Cardiac septum (tissue), 1 donor: ENCODE measurements at places on chromosomes 1 and 21. TPM values are rescaled to one million over a fixed set of nuclear protein-coding genes. Genes with fewer than 3 reads are reported as not detected.

DNA sequence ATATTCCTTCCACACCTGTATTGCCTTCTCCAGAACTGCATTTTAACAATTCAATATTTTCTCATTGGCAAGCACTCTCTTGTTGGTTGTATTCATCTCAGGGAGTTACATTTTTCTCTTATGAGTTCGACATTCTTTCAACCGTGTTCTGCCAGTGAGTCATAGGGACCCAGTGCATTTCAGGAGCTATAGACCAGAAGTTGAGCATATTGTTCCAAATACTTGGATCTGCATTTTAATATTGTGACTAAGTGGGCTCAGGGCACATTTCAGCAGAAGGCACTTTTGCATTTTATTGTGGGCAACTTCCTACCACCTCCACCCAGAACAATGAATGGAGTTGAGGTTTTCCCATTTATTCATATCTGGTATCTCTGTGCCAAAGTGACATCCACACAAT, 132.8 kb downstream of the TNFSF18 start:
- DNase-seq, result no peak

- no peak for DNase-seq
These were observed 11.5 kb downstream of the YBEY start for GRCh38 chr21:46297338-46298271.

- DNase-seq, result no peak
These were observed 106.8 kb downstream of the ESRRG start for GRCh38 chr1:216616425-216616824.

DNA sequence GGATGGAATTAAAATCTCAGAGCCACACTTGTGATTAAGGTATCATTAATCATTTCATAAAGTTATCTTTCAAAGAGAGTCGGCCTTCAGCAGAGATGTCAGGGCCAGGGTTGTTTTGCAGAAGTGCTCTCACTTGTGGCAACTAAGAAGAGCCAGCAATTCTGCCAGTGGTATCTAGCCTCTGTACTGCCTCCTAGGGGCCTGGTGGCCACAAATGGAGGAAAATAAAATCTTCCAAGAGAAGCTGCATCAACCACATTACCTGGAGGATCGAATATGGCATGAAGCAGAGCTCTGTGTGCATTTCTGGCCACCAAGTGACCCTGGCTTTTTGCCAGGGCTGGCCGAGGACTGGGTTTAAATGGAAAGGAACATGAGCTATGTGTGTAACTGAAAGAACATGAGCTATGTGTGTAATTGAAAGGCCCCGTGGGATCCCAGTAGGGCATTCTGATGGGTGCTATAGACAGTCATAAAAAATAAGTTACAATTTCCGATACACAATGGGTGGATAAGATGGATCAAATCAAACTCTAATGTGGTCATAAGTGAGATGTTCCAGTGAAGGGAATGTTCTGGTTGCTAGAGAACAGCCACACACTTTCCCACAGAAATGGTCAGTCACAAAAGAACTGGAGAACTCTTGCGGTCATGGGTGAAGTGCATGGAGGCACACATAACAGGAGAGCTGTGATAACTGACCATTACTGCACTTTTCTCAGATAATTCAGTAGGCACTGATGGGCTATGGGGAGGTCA, 335.8 kb downstream of the CAMTA1 start:
- DNase-seq, result no peak

DNA sequence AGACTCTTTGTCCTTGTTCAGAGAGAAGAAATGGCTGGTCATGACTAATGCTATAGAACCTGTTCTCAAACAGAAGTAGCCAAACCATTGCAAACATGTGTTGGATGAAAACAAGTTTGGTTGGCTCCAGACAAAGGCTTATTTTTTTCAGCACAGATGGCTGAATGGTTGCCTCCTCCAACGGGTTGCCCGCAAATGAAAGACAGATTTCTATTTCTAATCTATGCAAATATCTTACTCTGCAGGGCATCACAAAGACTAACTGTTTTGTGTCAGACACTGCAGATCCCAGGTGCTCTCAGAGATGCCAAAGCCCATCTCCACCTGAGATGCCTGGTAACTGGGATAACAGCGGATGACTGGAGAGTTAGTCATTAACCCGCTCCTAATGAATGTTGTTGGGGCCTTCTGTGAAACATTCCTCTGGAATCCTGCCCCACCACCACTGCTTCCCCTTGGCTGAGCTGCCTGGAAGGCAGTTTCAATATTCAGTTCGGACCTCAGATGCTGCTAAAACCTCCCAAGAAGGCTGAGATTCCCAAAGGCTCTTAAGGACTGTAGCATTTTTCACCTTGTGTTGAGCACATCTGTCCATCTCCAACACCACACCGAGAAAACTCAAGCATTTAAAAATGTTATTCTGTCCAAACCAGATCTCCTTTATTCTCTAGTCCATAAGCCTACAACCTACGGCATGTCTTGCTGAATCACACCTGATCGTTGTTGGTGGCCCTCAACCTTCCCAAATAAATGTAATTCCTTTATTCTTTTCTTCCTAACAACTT, 104.4 kb downstream of the PTPN14 start:
- DNase-seq, result no peak

DNA sequence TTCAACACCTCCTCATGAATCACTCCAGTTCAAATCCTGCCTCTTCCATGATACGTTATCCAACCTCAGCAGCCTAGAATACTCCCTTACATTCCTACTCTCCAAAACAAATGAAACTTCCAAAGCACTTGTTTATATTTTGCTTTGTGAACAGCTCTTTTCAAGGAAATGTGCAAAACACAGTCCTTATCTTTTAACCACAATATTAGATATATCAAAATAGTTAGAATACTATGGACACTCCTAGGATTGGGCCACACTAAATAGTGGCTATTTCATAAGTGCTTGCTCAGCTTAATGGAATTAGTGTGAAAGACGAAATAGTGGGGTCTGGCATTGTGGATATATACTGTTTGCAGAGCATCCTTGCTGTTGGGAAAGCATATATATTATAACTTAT, 173.5 kb downstream of the ZC3H11B start:
- no peak for DNase-seq

DNA sequence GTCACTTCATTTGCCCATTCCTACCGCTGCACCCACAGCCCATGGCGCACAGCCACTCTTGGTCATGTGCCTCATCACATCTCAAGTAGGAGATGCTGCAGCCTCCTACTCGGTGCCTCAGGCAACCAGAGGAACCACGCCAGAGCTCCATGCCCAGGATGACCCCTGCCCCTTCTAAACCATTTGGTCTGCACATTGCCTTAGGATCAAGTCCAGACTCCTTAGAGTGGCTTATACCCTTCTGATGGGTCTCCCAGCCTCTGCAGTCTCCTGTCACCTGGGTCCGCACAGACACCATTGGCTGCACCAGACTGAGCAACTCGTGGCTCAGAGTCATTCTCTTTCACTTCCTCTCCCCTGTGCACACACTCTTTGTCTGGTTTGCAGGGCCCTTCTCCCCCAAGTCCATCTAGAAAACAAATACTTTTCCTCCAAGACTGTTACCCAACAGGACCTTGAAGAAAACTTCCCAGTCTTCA, 2.2 kb upstream of the ADORA3 start:
- DNase-seq, result no peak

The F3 gene
- total RNA-seq, result 29.1 TPM

The ZC3H12A gene
- total RNA-seq, result 3.3 TPM

The ELAVL4 gene
- total RNA-seq, result 0.11 TPM

The SLC9C2 gene
- 0.13 TPM for total RNA-seq

The OR2AK2 gene
- total RNA-seq, result not detected

The HIPK1 gene
- 63.5 TPM for total RNA-seq

The LRRC53 gene
- total RNA-seq, result not detected

The SUSD4 gene
- 6.4 TPM for total RNA-seq
